ENCODE measurements at places on chromosomes 7 and 10.

GRCh38 chr7:106552645-106553445 lies 108.1 kb downstream of the CCDC71L start:
- no peak for DNase-seq

DNA sequence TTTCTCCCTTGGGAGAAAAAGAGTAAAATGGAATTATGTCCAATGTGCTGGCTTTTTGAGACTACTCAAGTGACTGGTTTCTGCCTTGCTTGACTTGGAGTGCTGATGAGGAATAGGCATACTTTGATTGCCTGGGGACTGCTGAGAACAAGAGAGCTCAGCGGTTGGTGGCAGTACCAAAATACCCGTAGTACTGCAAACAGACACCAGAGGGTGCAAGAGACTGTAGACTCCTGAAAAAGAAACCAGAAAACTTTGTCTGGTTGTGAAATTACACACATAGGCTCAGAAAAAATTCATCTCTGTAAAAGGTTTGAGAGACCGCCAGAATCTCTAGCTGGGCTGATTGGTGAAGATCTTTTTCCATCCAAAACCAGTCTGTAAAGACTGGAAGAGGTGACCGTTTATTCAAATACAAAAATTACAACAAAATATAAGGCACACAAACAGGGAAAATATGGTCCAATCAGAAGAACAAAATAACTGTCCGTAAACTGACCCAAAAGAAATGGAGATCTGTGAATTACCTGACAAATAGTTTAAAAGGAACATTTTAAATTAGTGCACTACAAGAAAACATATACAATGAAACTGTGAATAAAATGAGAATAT lies 18.5 kb downstream of the BICC1 start:
- DNase-seq: peak; percentile 14

DNA sequence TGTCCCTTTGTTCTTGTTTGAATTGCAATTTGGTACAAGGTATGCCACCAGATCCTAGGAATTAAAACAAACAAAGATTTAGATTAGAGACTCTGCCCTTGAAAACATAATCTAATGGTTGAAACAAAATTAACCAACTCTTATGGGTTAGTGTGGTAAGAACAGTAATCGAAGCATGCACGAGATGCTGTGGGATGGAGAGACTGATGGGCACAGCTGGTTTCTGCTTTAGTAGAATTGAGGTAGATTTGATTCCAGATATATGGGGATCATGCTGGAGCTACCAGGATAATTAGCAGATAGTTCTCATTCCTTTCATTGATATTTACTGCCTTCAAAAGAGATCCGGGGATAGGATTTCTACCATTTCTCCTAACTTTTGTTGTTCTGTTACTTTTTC lies 20.4 kb upstream of the SEMA4G start:
- DNase-seq: no peak

- DNase-seq: no peak
These were observed 37.4 kb downstream of the AMZ1 start for GRCh38 chr7:2725178-2726105.

DNA sequence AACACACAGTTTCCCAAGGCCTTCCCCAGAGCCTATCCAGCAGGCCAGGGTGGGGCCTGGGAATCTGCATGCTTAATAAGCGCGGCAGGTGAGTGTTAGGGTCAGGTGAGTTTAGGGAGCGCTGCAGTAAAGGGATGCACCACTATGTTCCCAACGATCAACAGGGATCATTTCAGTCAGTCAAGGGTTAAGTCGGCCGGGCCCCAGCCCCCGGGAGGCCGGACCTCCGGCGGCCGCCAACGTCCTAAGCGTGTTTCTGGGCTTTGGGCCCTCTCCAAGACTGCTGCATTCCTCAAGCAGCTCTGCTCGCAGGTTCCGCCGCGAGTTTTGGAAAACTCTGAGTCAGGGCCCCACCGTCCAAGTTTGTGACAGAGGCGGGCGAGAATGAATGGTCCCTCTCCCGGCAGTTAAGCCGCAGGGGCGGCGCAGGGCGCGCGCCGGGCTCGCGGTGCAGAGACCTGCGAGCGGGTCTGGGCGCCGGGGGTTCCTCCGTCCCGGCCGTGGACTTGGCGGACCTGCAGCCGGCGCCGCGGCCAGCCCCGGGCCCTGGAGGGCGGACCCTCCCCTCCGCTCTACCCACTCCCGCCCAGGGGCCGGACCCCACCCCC lies 81.6 kb downstream of the ARHGAP22 start:
- DNase-seq: no peak
